ENCODE measurements at places on chromosomes 7 and 10.

- DNase-seq, result no peak
Observed at GRCh38 chr10:48197236-48197899, 77.1 kb downstream of the FRMPD2 start.

GRCh38 chr10:8738987-8739386, 684.5 kb downstream of the GATA3 start:
- DNase-seq, result no peak

DNA sequence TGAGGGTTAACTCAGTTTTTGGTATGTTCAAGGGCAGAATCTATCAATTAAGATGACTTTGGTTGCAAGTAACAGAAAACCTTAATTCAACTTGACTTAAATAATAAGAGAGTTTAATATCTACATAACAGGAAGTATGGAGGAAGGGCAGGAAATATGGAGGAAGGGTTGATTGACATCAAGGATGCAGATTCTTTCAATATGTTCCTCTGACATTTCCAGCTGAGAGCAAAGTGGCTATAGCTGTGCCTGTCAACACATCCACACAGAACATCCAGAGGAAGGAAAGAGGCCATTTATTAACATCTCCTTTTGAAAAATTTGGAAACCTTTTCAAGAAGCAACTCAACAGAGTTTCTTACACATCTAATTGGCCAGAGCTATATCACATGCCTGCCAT, 19.4 kb upstream of the RALA start:
- no peak for DNase-seq

DNA sequence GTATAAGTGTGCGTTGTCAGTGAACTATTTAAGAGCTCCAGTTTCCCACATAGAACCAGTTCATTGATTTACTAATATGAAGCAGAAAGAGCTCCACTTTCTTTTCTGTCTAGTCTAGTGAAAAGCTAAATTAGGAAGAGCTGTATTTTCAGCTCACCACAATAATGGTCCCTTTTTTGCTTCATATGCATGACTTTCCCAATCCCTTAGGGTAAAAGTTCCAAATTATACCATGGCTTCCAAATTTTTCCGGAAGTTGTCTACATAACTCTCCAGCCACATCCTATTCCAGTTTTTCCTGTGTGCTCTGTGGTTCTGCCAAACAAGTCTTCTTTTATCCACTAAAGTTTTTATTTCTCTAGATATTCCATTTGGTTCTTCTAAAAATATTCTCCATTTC, 685.2 kb downstream of the REEP3 start:
- DNase-seq, result no peak

- peak; percentile 32 for DNase-seq
Observed at GRCh38 chr7:107860981-107861652, 29.9 kb upstream of the DLD start.

DNA sequence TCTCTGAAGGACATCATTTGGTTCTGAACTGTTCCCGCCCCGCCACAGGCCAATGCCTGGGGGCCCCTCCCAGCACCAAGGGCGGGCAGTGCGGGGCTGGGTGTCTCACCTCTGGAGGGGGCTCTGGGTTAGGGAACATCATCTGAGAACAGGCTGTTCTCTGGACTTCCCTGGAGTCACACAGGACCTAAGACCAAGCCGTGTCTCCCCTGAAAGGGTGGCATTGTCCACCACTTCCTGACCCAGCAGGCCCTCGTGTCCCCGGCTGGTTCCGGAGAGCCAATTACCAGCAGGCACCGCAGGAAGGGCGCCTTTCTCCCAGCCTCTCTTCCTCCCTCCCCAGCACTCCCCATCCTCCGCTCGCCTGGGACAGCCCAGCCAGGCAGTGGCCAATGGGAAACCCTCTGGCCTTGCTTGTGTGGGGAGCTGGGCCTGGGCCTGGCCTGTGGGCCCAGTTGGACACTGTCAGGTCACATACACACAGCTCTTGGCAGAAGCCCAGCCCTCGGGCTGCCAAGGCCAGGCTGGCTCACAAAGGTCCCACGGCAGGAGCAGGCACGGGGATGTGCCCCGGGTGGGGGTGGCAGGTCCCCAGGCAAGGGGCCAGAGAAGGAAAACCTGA, 119.5 kb downstream of the SPDYE5 start:
- no peak for DNase-seq

DNA sequence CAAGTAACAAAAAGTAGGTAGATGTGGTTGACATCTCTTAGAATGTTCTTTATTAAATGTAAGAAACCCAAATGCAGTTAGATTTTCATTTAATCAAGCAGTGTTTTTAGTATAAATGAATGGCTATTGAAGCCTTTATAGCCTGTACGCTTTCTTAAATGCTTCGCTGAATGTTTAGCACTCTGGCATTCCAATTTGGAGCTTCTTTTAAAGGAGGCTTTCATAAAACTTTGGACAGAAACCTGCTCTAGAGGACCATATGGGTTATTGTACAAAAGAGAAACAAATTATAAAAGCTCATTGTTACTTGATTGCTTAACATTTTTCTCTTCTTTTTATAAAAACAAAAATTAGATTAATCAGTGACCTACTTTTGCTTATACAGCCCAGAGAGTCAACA, 59.5 kb downstream of the KCND2 start:
- no peak for DNase-seq

DNA sequence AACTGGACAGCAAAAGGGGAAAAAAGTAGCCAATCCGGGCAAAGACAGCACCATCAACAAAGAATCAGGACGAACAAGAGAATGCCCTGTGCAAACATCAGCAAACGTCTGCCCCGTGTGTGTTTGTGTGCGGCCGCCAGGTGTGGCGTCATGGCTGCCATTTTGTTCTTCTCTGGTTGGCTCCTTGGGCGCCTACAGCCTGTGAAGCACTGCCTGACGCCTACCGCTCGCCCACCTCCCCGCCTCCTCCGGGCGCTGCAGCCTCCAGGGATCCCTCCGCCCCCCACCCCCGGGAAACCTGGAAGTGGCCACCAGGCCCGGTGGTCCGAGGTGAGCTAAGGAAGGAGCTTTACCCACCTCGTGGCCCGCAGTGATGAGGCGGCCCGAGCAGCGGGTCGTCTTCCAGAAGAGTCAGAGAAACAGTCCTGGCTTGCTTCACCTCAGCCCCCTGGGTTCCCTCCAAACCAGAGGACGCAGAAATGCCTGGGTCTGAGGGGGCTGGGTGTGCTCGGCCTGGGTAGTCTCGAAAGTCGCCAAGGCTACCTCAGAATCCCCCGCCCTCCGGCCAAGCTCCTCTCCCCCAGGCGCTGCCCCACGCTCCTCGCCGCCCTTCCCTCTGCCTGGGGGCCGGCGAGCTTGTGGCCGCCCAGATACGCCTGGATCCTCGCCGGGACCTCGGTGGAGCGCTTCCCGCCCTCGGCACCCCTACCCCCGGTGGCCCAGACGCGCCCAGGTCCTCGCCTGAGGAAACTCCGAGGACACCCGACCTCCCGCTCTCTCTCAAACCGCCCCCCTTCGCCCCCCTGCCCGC, 61.8 kb upstream of the IL6 start:
- DNase-seq, result no peak

DNA sequence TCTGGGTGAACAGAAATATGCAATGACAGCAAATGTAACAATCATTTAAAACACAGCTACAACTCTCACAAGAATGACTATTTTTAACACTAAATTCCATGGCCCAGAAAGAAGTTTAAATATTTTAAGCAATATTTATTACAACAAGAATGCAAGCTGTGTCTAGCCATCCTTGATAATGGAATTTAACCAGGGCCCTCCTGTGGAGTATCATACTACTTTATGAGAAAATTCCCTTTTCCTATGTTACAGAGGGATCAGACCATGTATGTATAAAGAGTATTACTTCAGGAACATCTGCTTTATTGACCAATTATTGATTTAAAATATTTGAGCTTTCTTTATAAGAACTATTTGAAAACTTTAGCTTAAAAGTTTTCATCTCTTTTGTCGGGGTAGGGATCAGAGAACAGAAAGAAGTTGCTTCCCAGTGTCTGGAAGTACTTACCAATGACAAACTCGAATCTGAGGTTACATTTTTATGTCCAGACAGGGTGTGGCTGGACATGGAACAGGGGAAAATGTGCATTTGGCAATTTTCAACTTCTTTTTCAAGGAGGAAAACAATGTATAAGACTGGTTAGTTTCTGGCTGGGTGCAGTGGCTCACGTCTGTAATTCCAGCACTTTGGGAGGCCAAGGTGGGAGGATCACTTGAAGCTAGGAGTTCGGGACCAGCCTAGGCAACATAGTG, 48.3 kb upstream of the NRBF2 start:
- DNase-seq, result peak; percentile 51

- no peak for DNase-seq
Observed at GRCh38 chr10:113038183-113038582, 88.1 kb downstream of the TCF7L2 start.

GRCh38 chr7:22726345-22726906, 574 bp upstream of the IL6 start:
- DNase-seq, result peak; percentile 92

- DNase-seq, result no peak
Observed at GRCh38 chr7:29330136-29330535, 135.6 kb downstream of the CHN2 start.

DNA sequence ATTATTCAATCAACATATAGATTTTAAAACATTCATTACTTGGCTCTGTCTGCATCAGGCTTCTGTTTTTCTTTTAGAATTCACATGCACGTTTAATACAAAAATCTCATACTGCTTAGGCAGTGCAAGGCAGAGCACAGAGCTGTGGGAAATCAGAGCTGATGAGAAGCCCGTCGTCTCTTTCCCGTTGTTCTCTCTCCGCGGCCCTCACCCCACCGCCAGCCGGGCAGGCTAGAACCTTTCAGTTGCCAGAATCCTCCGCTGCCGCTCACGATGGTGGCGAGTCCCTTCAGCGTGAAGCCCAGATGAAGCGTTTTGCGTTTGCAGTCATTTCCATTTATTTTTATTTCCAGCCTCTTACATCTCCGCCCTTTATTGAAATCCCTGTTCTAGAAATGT, 648.2 kb downstream of the SDK1 start:
- DNase-seq, result no peak

DNA sequence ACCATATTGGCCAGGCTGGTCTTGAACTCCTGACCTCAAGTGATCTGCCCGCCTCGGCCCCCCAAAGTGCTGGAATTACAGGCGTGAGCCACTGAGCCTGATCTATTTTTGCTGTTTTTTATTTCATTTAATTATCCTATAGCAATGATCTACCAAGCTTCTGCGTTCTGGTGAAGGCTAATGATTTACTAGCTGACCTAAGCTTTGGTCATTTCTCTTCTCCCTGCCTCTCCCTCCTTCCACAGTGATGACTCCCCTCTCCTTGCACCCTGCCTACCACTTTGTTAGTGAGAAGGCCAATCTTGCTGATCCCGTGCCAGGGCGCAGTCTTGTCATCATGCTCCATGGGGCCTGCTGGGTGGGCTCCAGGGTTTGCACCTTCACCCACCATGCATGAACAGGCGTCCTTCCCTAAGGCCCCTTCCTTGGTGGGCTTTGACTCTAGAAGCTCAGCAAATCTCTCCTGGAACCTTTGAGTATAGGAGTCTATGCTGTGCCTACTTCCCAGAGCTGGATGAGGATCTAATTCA, 11.9 kb upstream of the ZCCHC24 start:
- DNase-seq, result no peak

DNA sequence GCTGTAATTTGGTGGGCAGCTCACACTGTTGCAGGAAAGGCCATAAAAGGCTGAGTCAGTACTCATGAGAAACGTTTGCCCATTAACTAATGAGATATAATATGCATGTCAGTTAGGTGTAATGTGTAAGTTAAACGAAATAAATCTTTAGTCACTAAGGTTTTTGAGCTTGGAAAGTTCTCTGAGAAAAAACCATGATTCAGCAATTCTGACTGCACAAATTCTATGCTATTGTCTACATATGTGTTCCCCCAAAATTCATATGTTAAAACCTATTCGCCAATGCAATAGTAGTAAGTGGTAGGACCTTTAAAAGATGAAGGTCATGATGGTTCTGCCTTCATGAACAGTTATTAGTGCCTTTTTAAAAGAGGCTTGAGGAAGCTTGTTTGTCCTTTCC, 559.7 kb upstream of the LRRTM3 start:
- no peak for DNase-seq

- DNase-seq, result peak; percentile 44
Observed at GRCh38 chr7:85160223-85160622, 26.6 kb downstream of the SEMA3D start.

GRCh38 chr7:123797673-123798531, 47.1 kb upstream of the HYAL4 start:
- peak; percentile 95 for DNase-seq

- no peak for DNase-seq
Observed at GRCh38 chr7:101547916-101548661, 81.0 kb downstream of the MYL10 start.

DNA sequence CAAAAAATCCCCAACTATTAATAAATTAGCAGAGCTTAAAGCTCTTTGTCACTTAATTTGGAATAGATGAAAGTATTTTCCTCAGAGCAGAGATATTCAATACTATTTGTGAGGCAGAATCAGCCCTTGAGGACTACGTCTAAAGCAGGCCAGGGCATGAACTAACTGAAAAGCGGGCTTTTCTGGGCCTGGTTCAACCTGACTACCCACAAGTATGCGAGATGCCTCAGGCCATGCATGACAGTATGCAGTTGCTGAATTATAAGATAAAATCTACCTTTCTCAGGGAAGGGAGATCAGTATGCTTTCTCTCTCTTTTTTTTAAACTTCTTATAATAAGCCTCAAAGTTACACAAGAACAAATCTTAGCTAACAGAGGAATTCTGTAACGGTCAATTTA, 20.1 kb downstream of the TMEM168 start:
- no peak for DNase-seq

DNA sequence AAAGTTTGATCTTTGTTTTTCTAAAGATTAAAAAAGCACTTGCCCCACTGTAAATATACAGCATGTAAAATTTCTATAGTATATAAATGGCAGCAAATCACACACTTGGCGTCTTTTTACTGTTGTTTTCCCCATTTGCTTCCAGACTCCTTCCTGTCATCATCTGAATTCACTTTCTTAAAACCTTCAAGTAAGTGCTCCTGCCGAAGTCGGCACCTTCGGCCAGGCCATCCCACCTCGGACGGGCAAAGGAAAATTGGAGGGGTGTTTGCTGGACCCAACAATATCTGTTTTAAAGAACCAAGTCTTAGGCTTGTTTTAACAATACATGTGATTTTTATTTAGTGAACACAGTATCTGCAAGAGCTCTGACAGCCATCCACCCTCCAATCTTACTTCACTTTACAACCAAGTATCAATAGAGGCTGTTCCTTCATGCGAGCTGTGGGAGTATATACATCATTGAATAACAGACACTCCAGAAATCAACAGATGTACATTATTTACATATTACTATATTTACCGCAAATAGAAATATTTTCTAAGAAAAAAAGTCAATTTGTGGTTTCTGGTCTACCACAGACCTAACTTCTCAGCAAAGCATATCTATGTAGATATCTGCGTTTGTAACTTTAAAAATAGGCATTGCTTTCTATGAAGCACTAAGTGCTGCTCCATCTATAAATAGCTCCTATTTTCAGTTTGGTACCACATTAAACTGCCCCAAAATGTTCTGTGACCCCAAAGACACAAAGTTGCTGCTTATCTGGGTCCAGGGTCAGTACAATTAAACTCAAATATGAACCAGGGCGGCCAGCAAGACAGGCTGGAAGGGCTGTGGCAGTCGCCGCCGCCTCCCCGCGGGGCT, 110.7 kb downstream of the CYTH3 start:
- DNase-seq, result no peak

- DNase-seq, result no peak
Observed at GRCh38 chr10:116721547-116722392, 20.6 kb downstream of the HSPA12A start.

- DNase-seq, result no peak
Observed at GRCh38 chr7:150568714-150569113, 1.5 kb downstream of the GIMAP4 start.

GRCh38 chr7:92595281-92595680, 5.1 kb upstream of the FAM133B start:
- no peak for DNase-seq

- no peak for DNase-seq
Observed at GRCh38 chr7:151716323-151716722, 160.6 kb downstream of the PRKAG2 start.
